ENCODE measurements at places on chromosomes 7 and 10.

DNA sequence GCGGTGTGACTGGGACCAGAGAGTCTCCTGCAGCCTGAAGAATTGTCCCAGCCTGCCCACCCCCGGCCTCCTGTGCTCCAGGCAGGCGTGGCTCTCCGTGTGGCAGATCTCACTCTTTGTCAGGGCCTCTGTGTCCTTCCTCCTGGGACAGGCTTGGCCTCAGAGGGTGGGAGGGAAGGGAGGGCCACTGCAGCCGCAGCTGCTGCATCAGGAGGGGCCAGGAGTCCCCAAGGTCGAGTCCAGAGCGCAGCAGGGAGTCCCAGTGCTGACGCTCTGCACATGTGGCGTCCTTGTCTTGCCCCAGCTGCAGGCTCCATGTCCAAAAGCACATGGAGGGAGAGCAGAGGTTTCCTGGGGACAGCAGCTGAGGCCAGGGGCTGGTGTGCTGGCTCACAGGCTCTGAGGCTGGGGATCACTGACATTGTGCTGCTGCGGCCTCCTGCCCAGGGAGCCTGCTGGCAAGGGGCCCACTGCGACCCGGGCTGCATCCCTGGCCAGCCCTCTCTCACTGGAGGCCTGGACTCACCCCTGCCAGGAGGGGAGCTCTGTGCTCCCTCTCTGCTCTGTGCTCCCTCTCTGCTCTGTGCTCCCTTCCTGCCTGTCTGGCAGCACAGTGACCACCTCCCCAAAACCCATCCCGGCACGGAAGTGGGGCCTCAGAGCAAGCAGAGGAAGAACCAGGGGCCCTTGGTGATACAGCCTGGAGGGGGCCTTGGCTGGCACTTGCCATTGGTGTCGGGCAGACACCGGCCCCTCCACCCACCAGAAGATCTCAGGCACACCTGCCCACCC is 114.6 kb upstream of the RET start:
- DNase-seq: no peak

GRCh38 chr10:34526758-34527730 is 288.1 kb downstream of the PARD3 start:
- no peak for DNase-seq

DNA sequence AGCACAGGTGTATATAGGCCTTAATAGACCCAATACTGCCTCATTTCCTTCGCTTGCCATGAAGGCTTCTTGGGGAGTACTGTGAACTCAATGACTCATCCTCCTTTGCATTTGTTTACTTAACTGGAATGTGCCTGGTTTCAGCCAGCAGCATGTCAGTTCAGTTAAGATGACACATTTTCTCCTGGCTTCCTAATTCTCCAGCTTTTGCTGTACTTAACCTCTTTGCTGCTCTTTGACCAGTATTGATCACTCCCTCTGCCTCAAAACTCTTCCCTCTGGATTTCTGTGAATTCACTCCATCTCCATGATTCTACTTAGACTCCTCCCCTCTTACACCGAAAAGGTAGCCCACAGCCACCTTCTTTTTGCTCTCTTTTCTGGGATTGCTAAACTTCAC is 135.7 kb downstream of the MAGI2 start:
- no peak for DNase-seq

GRCh38 chr10:120041807-120042559 is 149.5 kb downstream of the SEC23IP start:
- no peak for DNase-seq

GRCh38 chr10:33612551-33612950 is 278.1 kb upstream of the NRP1 start:
- DNase-seq: no peak

GRCh38 chr7:157827863-157828160 is 491.0 kb downstream of the DNAJB6 start:
- DNase-seq: no peak

GRCh38 chr7:55212176-55212575 is 153.0 kb upstream of the LANCL2 start:
- no peak for DNase-seq

DNA sequence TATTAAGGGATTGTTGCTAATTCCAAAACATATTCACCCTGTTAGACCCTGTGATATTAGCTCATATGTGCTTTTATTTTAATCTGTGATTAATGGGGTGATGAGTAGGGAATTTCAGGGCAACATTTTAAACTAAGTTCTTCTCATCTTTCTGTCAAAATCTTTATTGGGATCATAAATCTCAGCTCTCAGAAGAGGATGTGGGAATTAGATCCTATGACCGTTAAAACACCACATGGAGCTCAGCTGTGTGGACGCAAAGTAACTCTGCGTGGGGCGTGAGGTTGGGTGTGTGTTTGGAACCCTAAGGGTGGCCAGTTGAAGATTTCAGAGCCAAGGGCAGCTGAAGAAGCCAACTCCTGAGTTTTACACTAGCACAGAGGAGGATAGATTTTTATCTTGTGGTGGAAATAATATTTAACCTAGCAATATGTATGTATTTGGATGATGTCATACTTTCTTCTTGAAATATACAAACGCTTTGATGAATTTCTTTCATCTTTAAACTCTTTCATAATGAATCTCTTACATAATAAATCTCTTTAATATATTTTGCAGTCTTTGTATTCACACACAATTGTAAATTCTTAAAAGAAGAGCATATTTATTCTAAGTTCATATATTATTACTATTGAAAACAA is 64.4 kb downstream of the EPDR1 start:
- DNase-seq: no peak

DNA sequence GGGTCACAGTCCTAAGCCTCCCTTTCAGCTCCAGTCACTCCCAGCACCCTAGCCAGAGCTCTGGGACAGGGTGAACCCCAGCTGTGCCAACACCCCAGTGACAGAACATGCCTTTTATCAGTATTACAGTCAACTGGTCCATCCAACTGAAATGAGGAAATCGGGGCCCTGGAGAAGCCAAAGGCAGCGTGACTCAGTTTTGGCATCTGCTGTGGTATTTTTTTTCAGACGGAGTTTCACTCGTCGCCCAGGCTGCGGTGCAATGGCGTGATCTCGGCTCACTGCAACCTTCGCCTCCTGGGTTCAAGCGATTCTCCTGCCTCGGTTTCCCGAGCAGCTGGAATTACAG is 3.4 kb upstream of the CLDN15 start:
- DNase-seq: peak; percentile 86

- DNase-seq: no peak
Observed at GRCh38 chr7:29557954-29558353, 5.7 kb upstream of the PRR15 start.

DNA sequence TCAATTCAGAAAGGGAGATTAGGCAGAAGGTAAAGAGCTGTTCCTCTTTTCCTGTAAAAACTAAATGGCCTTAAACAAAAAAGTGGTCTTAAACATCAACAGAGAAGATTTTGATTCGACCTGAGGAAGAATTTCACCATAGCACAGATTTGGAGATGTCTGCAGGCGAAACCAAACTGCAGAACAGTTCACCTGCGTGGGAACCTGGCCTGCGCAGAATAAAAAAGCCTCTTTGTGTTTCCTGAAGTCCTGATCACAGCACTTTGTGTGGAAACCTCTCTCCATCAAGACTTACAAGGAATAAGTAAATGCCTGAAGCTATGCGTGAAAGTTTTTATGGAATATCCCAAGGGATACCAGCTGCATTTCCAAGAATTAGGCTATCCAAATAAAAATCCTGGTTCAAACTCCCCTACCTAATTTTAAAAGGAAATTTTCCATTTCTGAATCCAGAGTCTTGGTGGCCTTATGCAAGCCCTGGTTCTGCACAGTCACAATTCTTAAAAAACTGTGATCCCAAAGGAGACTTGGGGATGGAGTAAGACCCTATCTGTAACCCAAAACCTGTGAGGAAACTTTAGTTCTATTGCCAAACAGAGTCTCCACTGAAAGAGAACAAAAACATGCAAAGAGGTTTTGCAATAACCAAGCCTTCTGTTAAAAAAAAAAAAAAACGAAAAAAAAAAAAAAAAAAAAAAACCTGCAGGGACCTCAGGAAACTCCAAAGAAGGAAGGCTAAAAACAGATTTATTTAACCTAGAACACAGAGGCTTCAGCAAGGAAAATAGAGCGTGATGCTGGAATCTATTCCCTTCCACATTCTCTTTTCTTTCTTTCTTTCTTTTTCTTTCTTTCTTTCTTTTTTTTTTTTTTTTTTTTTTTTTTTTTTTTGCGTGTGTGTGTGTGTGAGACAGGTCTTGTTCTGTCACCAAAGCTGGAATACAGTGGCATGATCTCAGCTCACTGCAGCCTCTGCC is 10.4 kb downstream of the CALML3 start:
- no peak for DNase-seq

GRCh38 chr10:48885376-48885775 is 54.3 kb downstream of the LRRC18 start:
- DNase-seq: no peak

- peak; percentile 50 for DNase-seq
Observed at GRCh38 chr7:16691241-16691640, 45.3 kb downstream of the BZW2 start.

GRCh38 chr7:25260862-25261494 is 32.7 kb upstream of the NPVF start:
- DNase-seq: no peak

- no peak for DNase-seq
Observed at GRCh38 chr10:78002541-78003288, 26.6 kb downstream of the POLR3A start.

- DNase-seq: no peak
Observed at GRCh38 chr7:23598296-23598695, 1.1 kb downstream of the CCDC126 start.

- DNase-seq: no peak
Observed at GRCh38 chr10:132945125-132945893, 2.9 kb upstream of the CFAP46 start.

- DNase-seq: no peak
Observed at GRCh38 chr10:72889391-72889831, 4.1 kb upstream of the OIT3 start.

DNA sequence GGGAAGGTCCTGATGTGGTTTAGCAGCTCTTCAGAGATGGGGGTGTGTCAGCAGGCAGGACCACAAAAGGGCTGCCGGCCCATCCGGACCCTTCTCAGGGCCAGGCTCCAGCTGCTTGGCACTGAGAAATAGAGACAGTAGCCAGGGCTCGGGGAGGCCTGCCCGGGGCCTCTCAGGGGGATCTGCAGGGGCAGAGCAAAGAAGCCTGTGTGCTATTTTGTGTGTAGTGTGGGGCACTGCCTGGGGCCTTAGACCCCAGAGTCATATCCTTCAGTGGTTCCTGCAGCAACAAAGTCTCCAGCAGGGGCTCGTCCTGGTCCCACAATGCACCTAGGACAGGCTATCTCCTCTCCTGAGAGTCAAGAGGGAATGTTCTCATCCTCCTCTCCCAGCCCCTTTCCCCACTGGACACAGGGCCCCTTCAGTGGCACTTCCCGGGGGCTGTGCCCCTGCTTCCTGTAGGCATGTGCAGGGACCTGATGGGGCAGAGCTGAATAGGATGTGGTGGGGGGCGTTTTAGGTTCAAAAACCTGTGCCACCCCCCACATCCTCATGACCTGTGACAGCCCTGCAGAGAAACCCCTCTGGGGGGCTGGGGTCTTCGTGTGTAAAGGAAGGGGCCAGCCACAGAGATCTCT is 159.5 kb upstream of the RHEB start:
- no peak for DNase-seq

- no peak for DNase-seq
Observed at GRCh38 chr7:28297801-28298459, 114.4 kb upstream of the CREB5 start.

DNA sequence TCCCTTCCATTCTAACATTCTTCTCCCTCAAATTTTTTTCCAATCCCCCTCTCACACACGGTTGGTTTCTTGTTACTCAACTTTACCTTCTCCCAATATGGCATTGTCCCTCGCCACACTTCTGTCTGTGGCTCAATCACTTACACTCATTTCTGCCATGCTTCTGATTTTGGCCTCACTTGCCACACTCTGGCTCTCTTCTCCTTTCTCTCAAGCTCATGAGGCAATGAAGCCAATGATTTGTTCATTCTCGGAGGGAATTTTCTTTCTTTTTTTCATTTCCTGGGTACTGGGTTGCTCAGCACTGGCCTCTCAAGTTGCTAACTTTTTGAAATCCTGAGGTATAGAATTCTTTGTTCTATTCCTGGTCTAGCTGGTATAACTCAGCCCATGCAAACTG is 4.0 kb upstream of the MYOZ1 start:
- DNase-seq: no peak

GRCh38 chr7:123657304-123657685 is 1.6 kb downstream of the LMOD2 start:
- DNase-seq: no peak

- no peak for DNase-seq
Observed at GRCh38 chr7:11951909-11952308, 119.9 kb upstream of the THSD7A start.

Measured in hematopoietic multipotent progenitor cell treated with erythropoietin and hydrocortisone succinate and interleukin-3 and kit ligand, for 15 days (in vitro differentiated cells).